ENCODE measurements at places on chromosomes 1 and 21. TPM values are rescaled to one million over a fixed set of nuclear protein-coding genes. Genes with fewer than 3 reads are reported as not detected.

Gene KCNA3
- 0.09 TPM for total RNA-seq

Gene TMEM240
- 7.0 TPM for total RNA-seq

Gene HAO2
- not detected for total RNA-seq

Gene IRF6
- 21.2 TPM for total RNA-seq

Gene LIN9
- 2.5 TPM for total RNA-seq

Gene STK40
- 71.1 TPM for total RNA-seq

Gene REN
- not detected for total RNA-seq

Gene PALMD
- 0.41 TPM for total RNA-seq

Gene COA6
- total RNA-seq, result 19.9 TPM

Gene NBPF20
- 1.2 TPM for total RNA-seq

Gene PPFIA4
- 11.0 TPM for total RNA-seq

Gene DMBX1
- 0.07 TPM for total RNA-seq

GRCh38 chr1:7186382-7187111, 401.3 kb downstream of the CAMTA1 start:
- no peak for DNase-seq

- no peak for DNase-seq
Observed at GRCh38 chr1:109626682-109627408, 7.2 kb downstream of the AMPD2 start.

- no peak for DNase-seq
Observed at GRCh38 chr1:12772520-12772919, 1.0 kb upstream of the PRAMEF12 start.

DNA sequence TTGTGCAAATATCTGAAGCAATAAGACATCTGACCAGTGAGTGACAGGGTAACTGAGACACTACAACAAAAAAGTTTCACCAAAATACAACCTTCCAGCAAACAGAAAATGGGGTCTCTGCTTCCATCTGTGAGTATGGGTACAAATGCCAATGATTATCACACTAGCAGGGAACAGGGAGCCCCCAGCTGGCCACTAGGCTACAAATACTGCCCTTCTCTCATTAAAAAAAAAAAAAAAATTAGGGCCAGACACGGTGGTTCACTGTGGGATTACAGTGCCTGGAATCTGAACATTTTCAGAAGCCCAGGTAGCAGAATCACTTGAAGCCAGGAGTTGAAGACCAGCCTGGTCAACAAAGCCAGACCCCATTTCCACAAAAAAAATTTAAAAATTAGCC, 48.4 kb upstream of the EDARADD start:
- no peak for DNase-seq

- no peak for DNase-seq
Observed at GRCh38 chr1:236214761-236215160, 67.0 kb downstream of the ERO1B start.

GRCh38 chr1:47183308-47184089, 6.3 kb downstream of the PDZK1IP1 start:
- DNase-seq, result no peak

DNA sequence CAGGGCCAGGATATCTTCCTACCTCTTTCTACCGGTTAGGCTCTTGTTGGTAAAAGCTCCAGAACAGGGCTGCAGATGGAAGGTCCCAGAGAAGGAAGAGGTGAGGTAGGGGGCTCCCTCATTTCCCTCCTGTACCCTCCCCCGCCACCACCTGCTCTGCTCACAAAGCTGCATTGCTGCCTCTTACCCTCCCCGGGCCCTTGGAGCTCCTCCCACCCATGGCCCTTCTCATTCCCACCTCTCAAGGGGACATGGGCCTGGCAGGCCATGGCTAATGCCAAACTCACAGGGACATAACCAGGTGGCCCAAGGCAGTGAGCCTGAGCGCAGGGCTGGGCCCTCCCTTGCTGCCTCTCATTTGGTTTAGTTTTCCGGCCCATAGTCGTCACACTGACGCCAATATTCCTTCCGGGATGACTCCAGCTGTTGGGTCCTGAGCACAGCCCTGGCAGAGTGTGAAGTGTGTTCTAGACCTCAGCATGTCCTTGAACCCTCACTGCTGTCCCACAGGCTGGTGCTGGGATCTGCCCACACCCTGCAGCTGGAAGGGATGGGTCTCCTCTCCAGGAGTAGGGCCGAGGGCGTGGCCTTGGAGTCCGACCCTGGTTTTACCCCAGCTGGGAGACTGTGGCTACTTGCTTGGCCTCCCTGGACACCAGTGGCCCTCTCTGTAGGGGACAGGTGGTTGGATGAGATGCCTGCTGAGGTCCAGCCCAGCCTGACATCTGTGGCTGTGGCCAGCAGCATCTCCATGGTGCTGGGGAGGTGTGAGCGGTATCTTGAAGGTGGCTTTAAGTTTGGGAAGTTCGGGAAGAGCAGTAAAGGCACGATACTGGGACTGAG, 104.6 kb downstream of the ARHGEF10L start:
- no peak for DNase-seq

DNA sequence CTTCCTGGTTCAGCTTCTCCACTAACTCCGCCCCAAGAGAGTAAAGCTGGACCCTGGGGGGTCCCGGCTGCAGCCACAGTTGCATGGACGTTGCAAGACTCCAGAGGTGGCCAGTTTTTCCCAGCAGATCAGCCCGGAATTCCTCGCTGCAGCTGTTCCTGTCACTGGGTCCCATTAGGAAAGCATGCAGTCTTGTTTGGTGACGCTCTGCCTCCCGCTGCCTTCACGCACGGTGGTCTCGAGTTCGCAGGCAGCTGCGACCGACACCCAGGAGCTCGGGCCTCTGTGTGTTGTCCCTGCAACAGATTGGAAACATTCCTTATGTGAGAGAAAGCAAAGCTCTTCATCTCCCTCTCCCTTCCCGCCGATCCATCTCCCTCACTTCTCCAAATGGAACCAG, 162.8 kb downstream of the PRDM16 start:
- DNase-seq, result no peak

- no peak for DNase-seq
Observed at GRCh38 chr21:25361097-25361496, 246.2 kb downstream of the MRPL39 start.

GRCh38 chr21:42561762-42562650, 48.4 kb downstream of the SLC37A1 start:
- no peak for DNase-seq

GRCh38 chr21:46211786-46212720, 16.5 kb downstream of the LSS start:
- DNase-seq, result no peak

- DNase-seq, result no peak
Observed at GRCh38 chr1:67896826-67897225, 63.6 kb upstream of the GNG12 start.

DNA sequence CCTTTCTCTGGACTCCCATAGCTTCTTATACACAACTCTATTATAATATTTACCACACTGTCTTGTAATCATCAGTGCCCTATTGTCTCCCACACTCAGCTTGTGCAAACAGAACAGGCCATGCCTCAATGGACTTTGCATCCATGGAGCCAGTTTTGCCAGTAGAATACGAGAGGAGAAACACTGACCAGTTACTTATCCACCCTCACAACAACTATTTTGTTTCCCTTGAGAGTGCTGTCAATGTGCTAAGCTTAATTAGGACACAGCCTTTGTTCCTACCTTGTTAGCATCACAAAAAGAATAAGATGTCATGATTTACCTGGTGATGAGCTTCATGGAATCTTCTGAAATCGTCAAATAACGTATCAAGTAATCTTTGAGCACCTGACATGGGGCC, 18.1 kb upstream of the LRRC52 start:
- DNase-seq, result no peak

GRCh38 chr1:101291562-101292380, 55.0 kb downstream of the S1PR1 start:
- peak; percentile 63 for DNase-seq

GRCh38 chr21:32279377-32279680, 480 bp upstream of the MIS18A start:
- no peak for DNase-seq

GRCh38 chr1:43883321-43883720, 50.3 kb upstream of the ARTN start:
- no peak for DNase-seq

DNA sequence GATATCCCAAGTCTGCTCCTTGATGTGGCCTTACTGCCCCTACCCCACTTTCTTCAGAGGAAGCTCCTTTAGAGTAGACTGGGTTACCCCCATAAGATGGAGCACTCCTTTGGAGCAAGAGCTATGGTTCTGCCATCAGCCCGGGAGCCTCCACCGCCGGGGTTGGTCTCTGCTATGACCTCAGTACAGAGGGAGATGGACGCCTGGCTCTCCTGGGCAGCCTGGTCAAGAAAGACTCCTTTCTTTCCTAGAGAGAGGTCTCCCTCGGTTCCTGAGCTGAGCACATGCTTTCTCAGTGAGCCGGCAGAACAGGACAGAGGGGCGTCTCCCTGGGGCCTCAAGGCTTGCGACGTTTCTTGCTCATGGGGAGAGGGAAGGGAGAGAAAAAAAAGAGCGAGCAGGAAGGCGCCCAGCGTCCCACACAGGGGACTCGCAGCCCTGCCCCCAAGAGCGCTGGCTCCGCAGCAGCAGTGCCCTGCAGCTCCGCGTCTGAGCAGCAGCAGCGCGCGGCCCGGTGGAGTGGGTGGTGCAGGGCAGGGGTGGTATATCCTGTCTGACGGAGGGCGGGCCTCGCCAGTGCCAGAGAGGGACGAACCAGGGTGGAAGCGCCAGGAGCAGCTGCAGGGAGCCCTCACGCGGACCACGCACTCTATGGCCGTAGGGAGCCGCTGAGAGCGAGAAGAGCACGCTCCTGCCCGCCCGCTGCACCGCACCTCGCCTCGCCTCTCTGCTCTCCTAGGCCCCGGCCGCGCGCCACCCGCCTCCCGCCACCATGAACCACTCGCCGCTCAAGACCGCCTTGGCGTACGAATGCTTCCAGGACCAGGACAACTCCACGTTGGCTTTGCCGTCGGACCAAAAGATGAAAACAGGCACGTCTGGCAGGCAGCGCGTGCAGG, at the start of gene PKP1:
PKP1 (plus strand) TSS at position 576 of the 899 bp plus-strand sequence; CDS start at position 773, 197 bp downstream.
- DNase-seq, result peak; percentile 15

GRCh38 chr1:241999026-241999425, at the start of gene MAP1LC3C:
Gene MAP1LC3C, minus strand, starts transcription at chr1:241999098. Its CDS starts 90 bp downstream, at chr1:241999008.
- DNase-seq, result no peak

- DNase-seq, result no peak
Observed at GRCh38 chr1:8846263-8846662, 28.8 kb upstream of the RERE start.

Measured in astrocyte (in vitro differentiated cells and primary cell).